ENCODE measurements at places on chromosomes 13 and 19.

- no peak for DNase-seq
Observed at GRCh38 chr13:98918771-98919170, 59.1 kb downstream of the DOCK9 start.

- DNase-seq: peak; percentile 28
Observed at GRCh38 chr13:113926951-113927660, 46.8 kb downstream of the C13orf46 start.

DNA sequence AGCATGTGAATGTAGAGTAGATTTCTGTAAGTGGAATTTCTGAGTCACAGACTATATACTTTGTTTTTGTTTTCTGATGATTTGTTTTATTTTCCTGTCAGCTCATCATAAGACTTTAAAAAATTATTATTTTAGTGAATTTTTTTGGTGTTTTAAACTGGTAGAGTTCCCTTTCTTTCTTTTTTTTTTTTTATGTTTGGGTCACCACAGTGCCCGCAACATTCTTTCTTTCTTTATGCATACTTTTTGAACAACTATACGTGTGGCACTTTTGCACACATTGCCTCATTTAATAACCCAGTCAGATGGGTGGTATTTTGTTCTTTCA is 46.0 kb downstream of the WDFY2 start:
- no peak for DNase-seq

- DNase-seq: no peak
Observed at GRCh38 chr13:73702419-73703071, 431.7 kb downstream of the KLF12 start.

- DNase-seq: no peak
Observed at GRCh38 chr19:34402074-34402600, 2.1 kb upstream of the PDCD2L start.

- DNase-seq: no peak
Observed at GRCh38 chr19:28706693-28707092, 506.3 kb downstream of the UQCRFS1 start.

DNA sequence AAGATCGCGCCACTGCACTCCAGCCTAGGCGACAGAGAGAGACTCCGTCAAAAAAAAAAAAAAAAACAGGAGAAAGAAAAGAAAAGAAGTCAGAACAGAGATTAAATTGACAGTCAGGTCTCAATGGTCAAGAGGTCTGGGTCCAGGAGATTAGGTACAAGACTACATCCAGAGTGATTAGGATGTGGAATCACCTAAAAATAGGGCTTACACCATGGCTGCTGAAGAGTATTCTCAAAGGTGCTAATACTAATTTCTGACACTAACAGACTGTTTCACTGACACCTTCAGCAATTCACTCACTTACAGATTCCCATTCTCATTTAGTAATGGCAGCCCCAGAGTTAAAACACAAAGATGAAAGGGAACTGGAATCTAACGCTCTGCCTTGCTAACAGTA is 91.7 kb downstream of the TBC1D4 start:
- DNase-seq: no peak

DNA sequence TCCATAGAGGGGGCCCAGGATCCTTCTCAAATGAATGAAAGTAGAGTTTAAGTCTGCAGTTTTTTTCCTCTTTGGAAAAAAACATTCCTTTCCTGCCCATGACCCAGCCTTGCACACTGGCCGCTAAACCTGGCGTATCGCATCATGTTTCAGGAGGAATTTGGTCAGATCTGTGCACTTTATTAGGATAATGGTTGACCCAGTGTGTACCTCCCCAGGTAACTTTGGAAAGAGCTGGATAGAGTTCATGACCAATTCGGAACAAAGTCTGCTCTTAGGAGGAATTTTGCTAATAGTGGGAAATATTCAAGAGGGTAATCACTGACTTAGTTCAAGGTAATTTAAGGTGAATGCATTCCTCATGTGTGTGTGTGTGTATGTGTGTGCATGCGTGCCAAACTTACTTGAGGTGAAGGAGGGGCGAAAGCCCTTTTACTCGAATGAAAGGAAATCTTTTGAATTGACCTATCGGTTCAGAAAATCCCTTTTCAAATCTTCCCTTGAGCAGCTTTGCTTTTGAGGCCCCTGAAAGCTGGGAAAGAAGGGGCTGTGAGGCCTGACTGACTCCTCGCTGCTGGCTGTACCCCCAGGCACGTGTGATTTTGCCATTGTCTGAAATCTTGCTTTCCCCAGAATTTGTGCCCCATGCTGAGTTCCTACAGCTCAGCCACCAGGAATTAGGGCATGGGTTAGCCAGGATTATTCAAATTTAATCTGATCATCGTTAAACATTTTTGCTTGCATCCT is 46.3 kb downstream of the SIPA1L3 start:
- no peak for DNase-seq

DNA sequence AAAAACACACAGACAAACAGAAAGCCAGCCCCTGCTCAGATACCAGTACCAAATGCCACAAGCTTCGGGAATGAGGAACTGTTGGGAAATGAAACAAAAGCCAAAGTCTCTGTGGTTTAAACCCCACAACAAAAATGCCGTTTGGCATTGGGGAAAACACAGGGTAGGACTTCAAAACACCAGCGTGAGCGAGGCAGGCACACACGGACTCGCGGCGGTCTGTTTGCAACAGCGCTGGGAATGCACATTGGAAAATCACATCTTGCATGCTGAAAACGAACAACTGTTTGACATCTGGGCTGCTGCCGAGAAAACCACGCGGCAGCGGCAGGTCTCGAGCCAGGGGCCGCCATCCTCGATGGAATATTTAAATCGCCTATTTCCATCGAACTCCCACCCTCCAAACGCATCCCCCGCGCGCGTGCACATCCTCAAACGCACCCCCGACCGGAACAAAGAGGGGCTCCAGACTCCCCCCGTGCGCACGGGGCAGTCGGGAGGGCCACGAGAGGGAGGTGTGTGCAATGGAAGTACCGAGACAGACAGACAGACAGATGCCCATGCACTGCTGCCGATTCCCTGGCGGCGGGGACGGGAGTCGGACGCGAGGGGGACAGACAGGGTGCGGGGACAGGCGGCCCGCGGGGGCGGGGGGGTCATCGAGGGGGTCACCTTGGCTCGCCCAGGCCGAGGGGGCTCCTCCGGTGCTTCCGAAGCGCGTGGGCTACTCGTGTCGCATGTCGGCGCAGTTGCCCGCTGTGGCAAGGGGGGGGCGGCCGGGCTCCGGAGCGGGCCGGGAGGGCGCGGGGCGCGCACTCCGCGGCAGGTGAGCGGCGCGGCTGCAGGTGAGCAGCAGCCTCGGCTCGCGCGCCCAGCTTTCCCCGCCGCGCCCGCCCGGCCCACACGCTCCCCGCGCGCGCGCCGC is at the start of gene GPR12:
TSS of gene GPR12 (minus strand) at position 880 of the 925 bp plus-strand sequence. CDS start 959 bp downstream, outside the sequence.
- DNase-seq: peak; percentile 54

DNA sequence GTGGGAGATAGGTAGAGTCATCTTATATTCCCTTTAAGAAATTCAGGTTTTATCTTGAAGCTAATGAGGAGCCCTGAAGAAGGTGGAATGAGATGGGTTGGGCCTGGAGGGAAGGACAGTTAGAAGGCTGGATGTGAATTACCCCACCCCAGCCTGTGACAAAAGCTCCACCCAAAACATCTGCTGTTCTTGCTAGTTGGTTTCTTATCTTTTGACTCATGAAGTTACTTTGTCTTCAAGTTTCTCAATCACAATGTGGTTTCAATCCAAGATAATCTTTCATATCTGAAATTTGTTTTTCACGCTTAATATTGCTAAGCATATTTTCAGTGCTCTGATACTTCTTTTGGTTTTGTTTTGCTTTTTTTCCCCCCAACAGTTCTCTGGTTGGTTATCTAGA is 38.3 kb upstream of the HMGB1 start:
- no peak for DNase-seq

GRCh38 chr19:2592824-2593223 is 109.7 kb downstream of the GNG7 start:
- no peak for DNase-seq

GRCh38 chr13:51937320-51938290 is 73.6 kb downstream of the ATP7B start:
- DNase-seq: peak; percentile 22

- DNase-seq: no peak
Observed at GRCh38 chr19:51551673-51552432, 19.2 kb upstream of the ZNF175 start.

DNA sequence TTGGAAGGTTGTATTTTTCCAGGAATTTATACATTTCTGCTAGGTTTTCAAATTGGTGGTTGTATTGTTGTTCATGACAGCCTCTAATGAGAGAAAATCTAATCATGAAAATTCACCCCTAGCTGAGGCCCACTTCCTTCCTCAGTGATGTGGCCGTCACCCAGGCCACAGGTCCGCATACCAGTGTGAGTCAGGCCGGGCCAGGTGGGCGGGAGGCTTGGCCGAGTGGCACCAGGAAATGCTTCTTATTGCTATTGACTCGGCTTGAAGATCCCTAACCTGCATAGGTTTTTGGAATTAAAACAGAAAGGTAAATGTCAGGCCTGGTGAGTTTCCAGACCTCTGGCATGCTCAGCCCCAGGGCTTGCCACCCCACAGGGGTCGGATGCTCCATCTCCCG is 88.7 kb downstream of the SCGB2B2 start:
- no peak for DNase-seq

DNA sequence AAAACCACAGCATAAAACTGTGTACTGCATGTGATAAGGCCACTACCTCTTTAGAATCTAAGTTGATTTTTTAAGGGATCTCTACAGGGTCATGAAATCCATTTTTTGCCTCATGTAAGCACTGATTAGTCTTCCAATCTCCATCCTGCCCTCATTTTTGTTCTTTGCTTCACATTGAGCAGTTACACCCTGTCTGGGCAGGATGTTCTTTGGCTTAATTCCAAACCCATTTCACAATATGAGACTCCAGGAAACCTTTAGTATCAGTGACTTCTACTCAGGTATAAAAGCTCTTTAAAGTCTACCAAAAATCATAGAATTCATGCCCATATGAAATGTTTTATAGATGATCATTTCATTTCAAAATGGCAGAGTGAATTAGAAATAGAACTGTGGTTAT is 592.6 kb downstream of the TBC1D4 start:
- no peak for DNase-seq

GRCh38 chr19:33799476-33799875 is 2.8 kb downstream of the KCTD15 start:
- DNase-seq: no peak

DNA sequence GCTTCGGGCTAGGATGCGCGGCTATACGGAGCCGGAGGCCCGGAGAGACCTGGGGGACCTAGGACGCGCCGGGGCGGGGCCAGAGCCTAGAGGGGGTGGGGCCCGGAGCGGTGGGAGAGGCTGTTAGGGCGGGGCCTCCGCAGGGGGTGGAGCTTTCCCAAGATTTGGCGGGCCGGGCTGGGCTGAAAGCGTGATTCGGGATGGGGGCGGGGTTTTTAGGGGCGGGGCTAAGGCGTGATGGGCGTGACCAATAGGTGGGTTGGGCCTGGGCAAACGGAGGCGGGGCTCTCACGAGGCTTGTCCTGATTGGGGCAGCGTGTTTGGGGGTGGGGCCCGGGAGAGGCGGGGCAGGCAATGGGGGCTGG is 439 bp downstream of the RAB11B start:
- DNase-seq: peak; percentile 100

DNA sequence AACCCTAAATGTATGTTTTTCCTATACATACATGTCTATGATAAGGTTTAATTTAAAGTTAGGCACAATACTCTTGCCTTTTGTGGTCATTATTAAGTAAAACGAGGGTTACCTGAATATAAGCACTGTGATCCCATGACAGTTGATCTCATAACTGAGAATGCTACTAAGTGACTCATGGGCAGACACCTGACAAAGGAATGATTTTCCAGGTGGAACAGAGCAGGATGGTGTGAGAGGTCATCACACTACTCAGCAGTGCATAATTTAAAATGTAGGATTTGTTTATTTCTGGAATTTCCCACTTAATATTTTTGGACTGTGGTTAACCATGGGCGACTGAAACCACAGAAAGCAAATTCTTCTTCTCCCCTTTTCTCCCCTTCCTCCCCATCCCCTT is 178.9 kb downstream of the UGGT2 start:
- DNase-seq: no peak

DNA sequence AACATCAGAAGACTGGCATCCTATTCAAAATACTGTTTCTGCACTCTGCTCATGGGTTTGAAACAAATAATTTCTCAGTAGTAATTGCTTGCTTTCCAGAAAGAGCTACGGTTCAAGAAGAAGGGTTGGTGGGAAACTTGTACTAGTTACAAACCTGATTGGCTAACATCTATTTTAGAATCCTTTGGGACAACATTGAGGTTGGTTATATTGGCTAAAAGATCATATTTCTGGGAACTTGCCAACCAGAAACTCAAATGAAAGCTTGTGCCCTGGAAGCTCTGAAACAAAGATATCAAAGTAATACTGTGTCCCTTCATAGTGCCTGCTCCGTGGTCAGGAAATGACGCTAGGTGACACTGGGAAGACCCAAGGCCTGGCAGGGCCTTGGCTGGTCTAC is 141.7 kb downstream of the LACC1 start:
- DNase-seq: no peak

- DNase-seq: no peak
Observed at GRCh38 chr19:5229778-5230335, 110.8 kb downstream of the PTPRS start.

DNA sequence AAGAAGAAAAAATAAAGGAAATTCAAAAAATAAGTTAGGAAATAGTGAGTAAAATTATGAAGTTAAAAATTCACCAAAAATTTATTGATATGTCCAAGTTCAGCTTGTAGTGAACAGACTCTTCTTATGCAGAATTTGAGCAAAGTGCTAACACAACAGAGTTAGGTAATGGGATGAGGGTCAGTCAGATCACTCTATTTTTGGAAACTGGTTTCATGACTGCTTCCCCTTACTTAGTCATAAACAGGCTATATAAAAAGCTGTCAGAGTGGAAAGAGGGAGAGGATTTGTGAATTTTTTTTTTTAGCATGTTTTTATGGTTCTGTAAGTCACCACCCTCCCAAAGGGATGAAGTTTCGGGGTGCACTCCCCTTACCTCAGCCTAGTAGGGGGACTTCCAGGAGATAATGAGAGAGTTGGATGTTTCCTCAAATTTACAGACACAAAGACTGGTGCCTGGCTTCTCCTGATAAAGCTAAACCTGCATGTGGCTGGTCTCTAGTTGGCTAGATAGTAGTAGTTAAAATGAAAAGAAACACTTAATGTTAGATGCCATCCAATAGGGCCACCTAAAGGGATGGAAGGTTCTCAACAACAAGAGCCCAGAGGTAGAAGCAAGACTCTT is 4.5 kb downstream of the CPB2 start:
- DNase-seq: no peak

Data from endodermal cell (in vitro differentiated cells).